DMS 273 treated with DMSO at 0.1 percent for 48 hours (cell line): ENCODE measurements at places on chromosomes 7 and 10.

DNA sequence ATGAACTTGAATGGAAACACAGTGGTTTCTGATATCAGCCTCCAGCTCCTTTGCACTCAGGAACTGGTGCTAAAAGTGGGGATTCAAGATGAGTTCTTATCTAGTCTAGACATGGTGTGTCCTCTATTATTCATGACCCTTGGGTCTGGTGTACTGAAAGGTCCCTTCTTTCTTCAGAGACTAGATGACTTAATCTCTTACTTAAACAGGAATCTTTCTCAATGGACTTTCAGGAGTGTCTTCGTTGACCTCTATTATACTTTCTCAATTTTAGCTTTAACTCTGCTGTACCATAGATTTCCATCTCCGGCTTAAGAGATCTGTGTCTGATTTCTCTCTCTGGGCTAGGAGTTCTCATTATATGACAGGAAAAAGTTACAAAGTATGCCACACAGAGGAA is 83.5 kb upstream of the INHBA start:
- no peak for DNase-seq

DNA sequence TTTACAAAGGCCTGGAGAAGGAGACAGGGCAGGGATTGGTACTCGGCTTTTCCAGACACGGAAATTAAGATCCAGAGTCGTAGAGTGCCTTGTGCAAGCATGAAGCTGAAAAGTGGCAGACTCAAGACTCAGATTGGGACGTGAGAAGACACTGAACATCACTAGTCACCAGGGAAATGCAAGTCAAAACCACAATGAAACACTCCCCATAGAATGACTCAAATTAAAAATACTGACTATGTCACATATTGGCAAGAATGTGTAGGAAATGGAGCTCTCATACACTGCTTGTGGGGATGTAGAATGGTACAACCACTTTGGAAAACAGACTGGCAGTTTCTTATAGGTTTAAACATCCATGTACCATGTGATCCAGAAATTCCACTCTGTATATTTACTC is 472.0 kb downstream of the RPS24 start:
- no peak for DNase-seq

DNA sequence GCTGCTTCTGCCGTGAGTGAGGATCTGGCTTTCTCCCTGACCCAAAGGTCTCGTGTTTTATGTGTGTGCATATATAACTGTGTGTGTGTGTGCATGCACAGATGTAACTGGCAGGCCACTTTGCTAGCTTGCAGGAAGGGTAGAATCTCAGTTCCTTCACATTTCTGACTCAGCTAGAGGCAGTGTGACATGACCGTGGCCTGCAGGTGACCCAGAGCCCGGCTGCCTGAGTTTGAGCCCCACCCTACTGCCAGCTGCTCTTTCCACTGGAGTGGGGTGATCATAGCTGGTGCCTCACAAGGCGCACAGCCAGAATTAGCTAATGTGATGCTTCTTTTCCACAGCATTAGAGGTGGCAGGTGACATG is 9.3 kb upstream of the MYL7 start:
- peak; percentile 60 for DNase-seq

- no peak for DNase-seq
Measured at GRCh38 chr7:20132585-20132984, 84.6 kb downstream of the MACC1 start.

DNA sequence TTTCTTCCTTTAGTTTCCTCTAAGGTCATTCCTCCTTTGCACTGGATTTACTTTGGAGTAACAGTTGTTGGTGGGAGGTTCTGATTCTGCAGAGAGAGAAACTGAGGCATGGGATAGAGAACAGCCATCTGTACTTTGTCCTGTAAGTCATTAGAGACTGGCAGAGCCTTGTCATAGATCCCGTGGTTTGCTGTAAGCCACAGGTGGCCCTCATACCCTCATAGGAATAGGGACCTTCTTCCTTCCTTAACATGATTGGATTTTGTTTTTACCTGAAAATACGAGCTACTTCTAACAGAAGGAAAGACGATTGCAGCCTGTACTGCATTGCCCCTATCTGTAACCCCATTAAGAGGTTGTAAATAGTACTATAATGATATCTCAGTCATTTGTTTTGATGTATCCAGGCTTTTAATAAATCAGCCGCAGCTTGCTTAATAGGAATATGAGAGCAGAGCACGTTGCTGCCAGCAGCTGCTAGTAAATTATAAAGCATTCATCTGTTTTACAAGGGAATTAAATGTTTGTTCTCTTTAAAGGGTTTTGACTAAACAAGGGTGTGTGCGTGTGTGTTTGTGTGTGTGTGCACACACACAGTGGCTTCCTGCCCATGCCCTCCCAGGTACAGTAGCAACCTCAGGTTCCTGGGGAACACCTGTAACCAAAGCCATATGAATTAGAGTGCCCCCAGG is 249.8 kb downstream of the AUTS2 start:
- no peak for DNase-seq

GRCh38 chr7:102836191-102836919 is 76.4 kb upstream of the LRRC17 start:
- no peak for DNase-seq

GRCh38 chr7:97090761-97091353 is 26.6 kb upstream of the SDHAF3 start:
- DNase-seq = no peak

DNA sequence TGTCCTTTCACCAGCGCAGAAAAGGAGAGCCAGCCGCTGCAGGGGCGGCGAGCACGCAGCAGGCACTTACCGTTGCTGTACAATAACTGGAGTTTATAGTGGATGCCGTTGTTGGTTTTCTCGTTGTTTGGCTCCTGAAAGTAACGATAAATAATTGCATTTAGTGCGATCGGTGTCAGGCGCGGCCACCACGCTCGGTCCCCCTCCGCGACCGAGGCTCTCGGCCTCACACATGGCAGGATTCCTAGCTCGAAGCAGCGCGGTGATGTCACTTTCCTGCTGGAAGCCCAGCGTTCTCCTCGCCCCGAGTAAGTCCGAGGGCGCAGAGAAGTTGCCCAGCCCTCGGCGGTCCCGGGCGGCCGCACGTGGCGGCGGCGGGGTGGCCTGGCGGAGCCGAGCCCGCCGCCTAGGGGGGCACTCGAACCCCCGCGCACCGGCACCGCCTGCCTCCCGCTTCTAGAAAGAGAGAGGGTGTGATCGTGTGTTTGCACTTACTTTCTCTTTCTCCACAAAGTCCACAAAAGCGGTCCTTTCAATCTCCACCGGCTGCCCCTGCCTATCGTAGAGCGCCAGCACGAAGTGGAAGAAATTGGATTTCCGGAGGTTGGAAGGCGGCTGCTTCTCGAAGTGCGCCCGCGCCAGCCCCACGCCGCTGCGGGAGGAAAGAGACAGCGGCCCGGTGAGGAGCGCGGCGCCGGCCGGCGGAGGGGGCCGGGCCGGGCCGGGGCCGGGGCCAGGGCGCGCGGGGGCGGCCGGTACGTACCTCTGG is 1.0 kb downstream of the EBF3 start:
- no peak for DNase-seq

DNA sequence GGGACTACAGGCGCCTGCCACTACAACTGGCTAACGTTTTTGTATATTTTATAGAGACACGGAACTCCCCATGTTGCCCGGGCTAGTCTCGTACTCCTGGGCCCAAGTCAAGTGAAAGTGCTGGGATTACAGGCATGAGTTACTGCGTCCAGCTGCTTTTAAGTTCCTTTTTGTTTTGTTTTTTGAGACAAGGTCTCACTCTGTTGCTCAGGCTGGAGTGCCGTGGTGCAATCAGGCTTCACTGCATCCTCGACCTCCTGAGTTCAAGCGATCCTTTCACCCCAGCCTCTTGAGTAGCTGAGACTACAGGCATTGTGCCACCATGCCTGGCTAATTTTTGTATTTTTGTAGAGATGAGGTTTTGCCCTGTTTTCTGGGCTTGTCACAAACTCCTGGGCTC is 155.0 kb downstream of the GALNT17 start:
- no peak for DNase-seq

GRCh38 chr7:17391366-17391765 is 92.9 kb downstream of the AHR start:
- no peak for DNase-seq

DNA sequence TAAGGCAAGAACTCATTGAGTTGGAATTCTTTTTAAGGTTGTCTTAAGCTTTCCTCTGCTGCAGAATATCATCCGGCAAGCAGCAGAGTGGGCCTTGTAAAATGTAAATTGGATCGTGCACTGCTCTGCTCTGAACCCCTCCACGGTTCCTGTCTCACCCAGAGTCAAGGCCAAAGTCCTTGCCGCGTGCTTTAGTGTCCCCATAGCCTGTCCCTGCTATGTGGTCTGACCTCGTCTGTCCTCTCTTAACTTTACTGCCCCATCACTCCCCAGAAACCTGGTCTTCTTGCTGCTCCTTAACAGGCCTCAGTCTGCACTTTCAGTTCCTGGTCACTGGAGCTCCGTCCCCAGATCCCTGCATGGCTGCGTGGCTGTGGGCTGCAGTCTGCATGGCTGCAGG is 121.6 kb upstream of the SDK1 start:
- DNase-seq = no peak

GRCh38 chr7:151321341-151321740 is 20.3 kb upstream of the NUB1 start:
- no peak for DNase-seq

GRCh38 chr10:98339799-98340198 is 71.8 kb upstream of the LOXL4 start:
- DNase-seq = no peak

GRCh38 chr10:122541541-122542002 is 19.0 kb upstream of the DMBT1 start:
- no peak for DNase-seq

DNA sequence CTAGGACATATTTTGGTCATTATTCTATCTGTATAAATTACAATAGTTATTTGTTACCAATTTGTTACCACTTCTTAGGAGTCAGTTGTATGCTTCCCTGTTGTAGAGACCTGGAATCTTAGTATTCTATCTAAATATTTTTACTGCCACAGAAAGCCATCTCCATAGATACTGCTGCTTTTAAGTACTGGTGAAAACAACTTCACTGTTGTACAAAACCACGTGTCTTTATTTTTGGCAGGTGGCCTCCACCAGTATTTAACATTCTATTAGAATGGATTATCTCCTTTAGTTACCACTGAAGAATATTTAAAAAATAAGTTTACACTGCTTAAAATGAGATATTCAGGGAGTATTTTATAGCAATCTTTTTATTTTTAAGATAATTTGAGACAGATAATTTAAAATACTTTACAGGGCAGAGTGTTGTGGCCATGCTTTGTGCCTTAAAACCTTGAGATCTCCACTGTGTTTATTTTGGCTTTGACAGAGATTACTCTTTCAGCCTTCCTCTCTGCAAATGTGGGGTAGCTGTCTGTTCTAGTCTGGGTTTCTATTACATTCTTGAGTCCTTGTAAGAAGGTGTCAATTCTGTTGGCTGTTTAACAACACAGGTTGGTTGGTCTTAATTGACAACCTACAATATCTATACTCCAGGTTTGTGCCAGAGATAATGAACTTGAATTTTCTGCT is 185.6 kb downstream of the LRRC4 start:
- no peak for DNase-seq

DNA sequence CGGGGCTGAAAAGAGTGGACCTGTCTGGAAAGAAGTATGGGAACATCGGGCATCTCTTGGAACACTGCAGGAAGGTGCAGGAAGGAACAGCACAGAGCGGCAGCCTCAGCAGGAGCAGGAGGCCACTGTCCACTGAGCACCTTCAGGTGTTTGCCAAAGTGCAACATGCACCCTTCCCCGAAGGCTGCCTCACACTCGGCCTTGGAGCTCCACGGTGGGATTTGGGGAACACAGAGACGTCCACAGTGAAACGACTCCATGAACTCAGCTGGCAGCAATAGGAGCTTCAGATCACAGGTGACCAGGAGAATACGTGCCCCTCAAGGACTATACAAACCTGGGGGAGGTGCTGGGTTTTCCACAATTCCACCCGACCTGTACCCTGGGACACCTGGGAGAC is 140.3 kb upstream of the RET start:
- no peak for DNase-seq

DNA sequence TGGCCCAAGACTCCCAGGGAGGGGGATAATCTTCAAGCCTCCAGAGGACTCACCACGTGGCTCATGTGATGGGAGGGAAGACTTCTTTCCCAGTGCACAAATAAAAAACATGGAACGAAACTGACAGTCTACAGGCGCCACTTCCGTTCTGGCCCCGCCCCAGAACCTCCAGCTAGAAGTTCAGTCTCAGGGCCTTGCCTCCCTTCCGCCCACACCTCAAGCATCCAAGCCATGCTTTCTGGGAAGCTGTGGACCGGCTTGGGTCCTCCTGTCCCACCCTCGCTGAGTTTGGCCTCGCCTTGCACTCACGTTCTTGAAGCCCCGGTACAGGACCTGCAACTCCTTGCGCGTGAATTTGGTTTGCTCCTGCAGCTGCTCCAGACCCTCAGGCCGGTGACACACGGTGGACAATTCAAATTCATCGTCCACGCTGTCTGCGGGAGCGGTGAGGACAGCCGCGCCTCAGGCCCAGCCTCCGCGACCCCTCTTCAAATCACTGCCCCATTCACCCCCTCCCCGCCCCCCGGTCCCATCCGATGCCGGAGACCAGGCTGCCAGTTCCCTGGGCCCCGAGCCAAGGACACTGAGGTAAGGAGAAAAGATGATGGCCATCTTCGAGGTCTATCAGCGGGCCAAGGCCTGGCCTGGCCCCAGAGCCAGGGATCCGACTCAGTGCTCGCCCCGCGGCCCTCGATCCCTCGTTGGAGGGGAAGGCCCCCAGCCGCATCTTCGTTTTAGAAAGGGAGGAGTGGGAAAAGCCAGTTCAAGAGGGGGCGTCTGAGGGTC is 10.7 kb upstream of the OGA start:
- no peak for DNase-seq

GRCh38 chr7:151137076-151137675 is 30.3 kb downstream of the GBX1 start:
- DNase-seq = no peak

DNA sequence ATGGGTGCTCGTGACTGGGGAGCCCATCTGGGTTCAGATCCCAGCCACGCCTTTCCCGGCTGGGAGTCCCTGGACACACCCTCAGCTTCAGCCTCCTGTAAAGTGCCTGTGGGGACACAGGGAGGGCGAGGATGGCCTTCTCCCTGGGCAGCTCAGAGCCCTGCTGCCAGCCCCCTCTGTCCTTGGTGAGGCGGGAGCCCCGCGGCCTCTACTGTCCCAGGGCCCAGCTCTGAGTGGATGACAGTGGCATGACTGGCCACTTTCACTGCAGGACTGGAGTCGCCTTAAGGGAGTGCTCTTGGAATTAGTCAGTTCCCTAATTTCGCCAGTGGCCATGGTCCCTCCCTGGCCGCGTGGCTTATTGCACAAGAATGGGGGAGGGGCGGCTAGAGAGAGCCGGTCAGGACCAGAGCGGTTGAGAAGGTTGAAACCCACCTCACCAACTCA is 4.6 kb downstream of the BRI3 start:
- no peak for DNase-seq

- DNase-seq = no peak
Measured at GRCh38 chr7:35250941-35251340, 3.0 kb downstream of the TBX20 start.

DNA sequence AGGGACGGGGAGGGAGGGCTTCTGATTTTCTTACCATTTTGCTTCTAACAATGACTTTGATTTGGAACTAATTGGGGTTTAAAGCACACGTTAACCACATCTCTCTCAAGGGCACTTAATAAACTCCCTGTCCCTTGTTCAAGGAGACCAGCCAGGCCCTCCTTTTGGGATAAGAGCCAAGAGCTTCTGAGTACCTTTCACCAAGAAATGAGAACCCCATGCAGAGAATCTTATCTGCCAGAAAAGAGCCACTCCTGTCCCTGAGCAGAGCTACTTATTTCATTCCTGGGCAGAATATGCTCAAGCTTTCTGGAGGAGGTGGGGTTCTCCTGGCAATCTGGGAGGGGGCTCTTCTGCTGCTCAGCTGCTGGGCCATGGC is 574.6 kb downstream of the GALNT17 start:
- DNase-seq = no peak
